ENCODE measurements at places on chromosomes 4 and X.

GRCh38 chr4:142818031-142818430, 28.1 kb downstream of the INPP4B start:
- DNase-seq = no peak

- no peak for DNase-seq
Measured at GRCh38 chrX:8374041-8374825, 90.4 kb upstream of the VCX3B start.

GRCh38 chrX:74117962-74118902, 185.7 kb upstream of the ZCCHC13 start:
- no peak for DNase-seq

DNA sequence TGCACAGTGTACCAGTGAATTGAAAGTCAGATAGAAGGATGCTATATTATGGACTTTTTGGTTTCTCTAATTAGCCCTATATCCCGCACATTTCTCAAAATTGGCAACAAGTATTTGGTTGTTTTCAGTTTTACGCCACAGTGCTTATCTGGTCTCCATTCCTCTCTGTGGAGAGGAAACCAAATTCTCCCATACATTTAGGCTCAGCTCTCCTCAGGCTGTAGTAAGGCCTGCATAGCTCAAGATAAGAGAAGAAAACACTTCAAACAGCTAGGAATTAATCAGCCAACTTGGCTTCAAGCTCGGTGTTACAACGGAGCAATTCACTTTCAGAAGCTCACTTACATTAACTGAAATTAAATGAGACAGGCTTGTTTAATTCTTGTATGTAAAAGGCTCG, 263.2 kb downstream of the PDHA2 start:
- DNase-seq = no peak

- no peak for DNase-seq
Measured at GRCh38 chr4:87069037-87069742, 134.4 kb downstream of the AFF1 start.

All from nucleus accumbens (tissue), 56 donors.